ENCODE measurements at places on chromosomes 4 and X.

- DNase-seq, result peak; percentile 6
Observed at GRCh38 chr4:109301651-109302360, 652 bp downstream of the COL25A1 start.

DNA sequence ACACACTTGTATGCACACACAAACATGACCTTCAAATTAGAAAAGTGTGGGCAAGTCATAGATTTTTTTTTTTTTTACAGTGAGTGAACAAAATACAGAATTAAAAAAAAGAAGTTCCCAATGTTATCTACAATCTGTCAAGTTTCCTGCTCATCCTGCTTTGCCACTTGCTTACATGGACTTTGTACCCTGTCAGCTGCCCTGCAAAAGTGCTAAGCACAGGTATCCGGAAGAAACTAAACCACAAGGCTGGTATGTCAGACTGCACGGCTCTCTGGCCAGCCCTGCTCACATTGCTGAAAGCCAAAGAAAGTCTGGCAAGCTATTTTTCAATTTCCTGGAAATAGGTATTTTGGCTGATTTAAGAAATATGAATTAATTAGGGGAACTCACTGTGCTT is 38.9 kb upstream of the BCLAF3 start:
- DNase-seq, result no peak

GRCh38 chr4:185921583-185922555 is 109.9 kb upstream of the SORBS2 start:
- no peak for DNase-seq

- no peak for DNase-seq
Observed at GRCh38 chrX:67734111-67734753, 190.4 kb downstream of the AR start.

- no peak for DNase-seq
Observed at GRCh38 chr4:151184523-151185458, 85.4 kb downstream of the RPS3A start.

DNA sequence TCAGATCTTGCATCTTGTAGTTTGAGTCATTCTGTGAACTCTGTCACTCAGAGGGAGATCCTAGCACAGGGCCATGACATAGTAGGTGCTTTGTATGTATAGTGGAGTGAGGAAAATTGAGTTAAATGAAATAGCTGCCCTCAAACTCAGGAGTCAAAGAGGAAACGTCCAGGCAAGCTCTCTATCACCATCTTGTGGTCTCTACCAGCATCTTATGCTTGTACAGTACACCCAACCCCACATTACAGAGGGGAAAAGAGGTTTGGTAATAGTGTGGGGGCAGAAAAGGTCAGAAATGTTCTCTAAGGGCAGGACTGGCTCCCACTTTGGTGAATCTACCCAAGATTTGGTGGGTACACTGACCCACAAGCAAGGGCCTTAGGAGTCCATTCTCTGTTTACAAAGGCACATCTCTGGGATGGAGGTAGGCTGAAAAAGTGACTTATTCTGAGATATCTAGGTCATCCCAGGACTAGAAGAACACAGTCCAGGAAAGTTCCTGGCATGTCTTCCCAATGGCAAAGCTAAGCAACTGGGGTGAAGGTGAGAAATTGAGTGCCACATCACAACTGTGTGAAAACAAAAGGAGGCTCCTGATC is 131.8 kb downstream of the OR13H1 start:
- no peak for DNase-seq
